SW 1271 (cell line): ENCODE measurements at places on chromosomes 3 and 15.

DNA sequence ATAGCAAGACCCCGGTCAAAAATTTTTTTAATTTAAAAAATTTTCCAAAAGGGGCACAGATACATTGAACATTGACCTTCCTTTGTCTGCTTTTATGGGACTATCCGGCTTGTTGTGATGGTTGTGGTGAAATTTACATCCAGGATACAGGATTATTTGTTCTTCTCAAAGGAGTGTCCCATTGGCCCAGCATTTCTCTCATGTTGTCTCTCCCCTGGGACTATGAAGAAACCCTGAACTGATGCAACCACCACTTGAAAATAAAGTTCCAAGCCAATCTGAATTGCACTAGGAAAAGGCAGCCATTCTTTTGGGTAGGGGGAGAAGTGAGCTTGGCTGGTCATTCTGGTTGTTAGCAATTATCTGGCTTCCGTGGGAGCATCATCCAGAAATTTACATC, 58.4 kb downstream of the PPARG start:
- DNase-seq = no peak

GRCh38 chr15:42679285-42680141, 57.4 kb downstream of the CDAN1 start:
- no peak for DNase-seq

GRCh38 chr3:38164643-38164951, 740 bp upstream of the OXSR1 start:
- DNase-seq = no peak

DNA sequence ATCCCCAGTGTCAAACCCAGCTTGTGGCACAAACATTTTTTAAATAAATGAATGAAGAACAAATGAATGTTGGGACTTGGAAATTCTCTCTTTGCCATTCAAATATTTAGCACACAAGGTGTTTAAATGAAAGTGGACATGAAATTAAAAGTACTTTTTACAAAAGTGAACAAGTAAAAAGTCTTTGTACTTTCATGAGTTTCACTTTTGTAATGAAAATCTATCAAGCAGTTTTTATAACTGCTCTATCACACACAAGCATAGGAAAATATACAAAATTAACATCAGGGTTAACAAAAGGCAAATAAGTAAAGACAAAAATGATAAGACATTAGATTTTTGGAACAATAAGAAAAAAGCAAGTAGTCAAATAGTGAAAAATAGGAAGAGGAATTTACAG, 83.9 kb upstream of the ARL6 start:
- DNase-seq = no peak

- no peak for DNase-seq
Measured at GRCh38 chr15:69793781-69794451, 303.8 kb downstream of the TLE3 start.

DNA sequence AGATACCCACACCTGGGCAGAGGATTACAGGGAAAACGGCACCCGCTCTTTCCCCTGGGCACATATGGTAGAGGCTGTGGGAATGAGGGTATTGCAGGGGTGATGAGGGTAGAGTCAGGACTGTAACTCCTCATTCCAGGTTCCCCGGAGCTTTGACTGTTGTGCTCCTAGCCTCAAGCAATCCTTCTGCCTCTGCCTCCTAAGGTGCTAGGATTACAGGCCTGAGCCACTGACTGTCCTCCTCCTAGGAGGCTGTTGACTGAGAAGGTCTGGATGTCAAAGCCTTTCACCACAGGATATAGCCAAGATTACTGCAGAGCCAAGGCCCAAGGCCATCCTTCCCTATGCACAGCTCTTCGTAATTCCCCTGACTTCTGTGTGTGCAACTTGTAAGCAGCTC, 1.1 kb upstream of the MPI start:
- no peak for DNase-seq

DNA sequence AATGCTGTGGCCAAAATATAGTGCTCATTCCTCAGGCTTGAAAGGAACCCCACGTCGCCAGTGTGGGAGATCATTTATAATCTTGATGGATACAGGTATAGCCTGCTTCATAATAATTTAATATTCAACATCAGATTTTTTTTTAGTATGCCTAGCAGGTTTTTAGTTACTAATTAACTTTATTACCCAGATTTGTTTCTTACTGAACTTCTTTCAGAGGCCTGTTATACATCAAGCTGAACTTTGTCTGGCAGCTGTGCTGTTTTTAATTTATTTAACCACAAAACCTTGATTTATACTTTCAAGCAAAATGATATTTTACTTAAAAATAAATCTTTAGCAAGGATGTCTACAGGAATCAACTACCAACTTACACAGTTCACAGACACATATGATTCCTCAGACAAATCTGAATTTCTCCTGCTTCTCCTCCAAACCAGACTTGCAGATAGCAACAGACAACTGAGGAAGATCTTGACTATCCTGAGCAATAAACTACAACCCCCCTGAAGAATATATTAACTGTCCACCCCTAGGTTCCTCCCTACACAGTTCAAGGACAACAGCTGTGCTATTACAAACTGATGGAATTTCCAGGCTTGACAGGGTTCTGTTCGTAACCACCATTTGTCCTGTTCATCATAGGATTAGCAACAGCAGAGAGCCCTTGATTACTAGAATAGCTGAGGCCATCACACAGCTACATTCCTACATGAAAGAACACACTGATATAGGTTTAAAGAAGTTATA, 610 bp downstream of the MAP4 start:
- no peak for DNase-seq

DNA sequence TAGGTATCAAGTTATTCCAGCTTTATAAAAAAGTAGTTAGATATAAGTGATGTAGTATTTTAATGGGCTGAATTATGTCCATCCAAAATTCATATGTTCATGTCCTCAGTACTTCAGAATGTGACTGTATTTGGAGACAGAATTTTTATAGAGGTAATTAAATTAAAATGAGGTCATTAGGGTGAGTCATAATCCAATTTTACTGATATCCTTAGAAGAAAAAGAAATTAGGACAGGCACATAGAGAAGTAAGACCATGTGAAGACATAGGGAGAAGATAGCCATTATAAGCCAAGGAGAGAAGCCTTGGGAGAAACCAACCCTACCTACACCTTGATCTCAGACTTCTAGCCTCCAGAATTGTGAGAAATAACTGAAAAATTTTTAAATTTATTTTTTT, 30.3 kb downstream of the RAP2B start:
- DNase-seq = no peak

- no peak for DNase-seq
Measured at GRCh38 chr3:105417525-105418289, 51.0 kb downstream of the ALCAM start.

DNA sequence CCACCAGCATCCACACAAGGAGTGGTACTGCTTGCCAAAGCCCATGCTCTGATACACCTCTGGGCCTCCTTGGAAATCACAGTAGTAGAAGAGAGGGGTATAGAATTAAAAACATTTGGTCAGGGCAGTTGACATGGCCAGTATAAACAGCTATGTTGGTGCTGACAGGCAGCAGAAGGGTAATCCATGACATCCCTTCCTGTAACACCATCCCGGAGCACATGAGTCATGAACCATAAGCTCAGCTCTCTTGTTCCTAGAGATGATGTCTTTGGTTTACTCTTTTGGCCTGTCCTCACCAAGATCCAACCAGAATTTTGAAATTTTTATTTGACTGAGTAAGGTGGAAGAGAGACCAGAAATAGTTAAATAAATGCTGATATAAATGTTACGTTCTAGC, 132.6 kb upstream of the CTDSPL start:
- no peak for DNase-seq

- DNase-seq = no peak
Measured at GRCh38 chr3:8886546-8886945, 76.7 kb downstream of the RAD18 start.
